ENCODE measurements at places on chromosomes 5 and 9.

DNA sequence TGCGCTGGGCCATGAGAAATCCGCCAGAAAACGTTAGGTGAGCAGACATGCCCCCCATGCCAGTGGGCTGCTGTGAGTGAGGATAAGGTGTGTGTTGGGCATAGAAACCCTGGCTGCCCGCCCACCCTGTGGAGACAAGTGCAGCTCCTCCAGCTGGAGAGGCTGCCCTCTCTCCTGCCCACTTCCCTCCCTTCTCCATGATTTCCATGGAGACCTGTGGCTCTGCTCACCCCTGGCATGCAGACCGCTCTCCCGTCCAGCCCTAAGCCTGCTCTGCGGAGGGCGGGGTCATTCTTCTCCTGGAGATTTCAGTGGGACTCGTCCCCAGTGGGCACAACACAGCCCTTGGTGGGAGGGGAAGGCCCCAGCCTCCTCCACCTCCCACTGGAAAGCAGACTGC is 133.0 kb upstream of the FAM120A start:
- no peak for DNase-seq

- peak; percentile 37 for DNase-seq
Measured at GRCh38 chr9:117714282-117714681, 10.1 kb downstream of the TLR4 start.

DNA sequence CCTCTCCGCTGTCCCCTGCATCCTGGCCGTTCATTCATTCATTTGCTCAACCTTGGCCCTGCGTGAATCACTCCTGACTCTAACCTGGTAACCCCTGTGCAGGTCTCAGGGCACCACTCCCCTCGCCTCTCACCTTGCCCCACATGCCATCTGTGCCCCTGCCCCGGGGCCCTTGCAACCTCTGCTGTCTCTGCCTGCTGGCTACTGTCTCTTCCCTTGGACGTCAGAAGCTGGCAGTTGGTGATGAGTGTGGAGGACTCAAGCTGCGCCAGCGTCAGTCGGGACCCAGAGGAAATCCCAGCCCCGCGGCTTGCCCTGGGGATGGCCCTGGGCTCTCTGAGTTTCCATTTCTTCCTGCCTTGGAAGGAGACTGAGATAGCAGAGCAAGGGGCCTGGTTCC is 154.9 kb downstream of the OLFM1 start:
- no peak for DNase-seq

- DNase-seq, result no peak
Measured at GRCh38 chr9:133221177-133221809, 12.2 kb upstream of the OBP2B start.

DNA sequence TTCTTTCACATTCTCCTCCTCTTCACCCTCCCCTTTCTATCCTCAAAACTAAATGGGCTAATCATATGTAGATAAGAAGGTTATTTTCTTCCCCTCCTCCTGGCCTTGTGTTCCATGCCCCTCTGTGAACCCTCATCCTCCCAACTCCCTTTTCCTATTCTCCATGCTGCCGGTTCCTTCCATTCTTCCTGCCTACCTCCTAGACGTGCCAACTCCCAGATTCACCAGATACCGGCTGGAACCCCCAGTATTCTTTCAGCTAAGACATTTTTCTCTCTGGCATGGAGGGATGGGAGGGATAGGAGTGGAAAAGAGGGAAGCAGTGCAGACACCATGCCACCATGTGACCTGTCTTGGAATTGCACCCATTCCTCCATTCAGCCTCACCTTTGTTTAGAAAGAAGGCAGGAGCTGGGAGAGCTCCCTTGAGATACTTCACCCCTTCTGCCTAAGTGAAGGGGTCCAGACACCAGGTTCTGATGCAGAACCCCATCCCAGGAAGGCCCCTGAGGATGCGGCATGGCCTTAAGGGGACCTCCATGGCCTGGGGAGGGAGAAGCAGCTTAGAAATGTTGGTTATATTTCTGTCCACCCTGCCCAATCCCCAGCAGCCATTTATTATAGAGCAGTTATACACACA is 4.8 kb downstream of the DNAJB5 start:
- peak; percentile 62 for DNase-seq

GRCh38 chr9:99037769-99038483 is 67.0 kb upstream of the TGFBR1 start:
- DNase-seq, result no peak

- peak; percentile 27 for DNase-seq
Measured at GRCh38 chr5:95043234-95043633, 241.7 kb downstream of the MCTP1 start.

DNA sequence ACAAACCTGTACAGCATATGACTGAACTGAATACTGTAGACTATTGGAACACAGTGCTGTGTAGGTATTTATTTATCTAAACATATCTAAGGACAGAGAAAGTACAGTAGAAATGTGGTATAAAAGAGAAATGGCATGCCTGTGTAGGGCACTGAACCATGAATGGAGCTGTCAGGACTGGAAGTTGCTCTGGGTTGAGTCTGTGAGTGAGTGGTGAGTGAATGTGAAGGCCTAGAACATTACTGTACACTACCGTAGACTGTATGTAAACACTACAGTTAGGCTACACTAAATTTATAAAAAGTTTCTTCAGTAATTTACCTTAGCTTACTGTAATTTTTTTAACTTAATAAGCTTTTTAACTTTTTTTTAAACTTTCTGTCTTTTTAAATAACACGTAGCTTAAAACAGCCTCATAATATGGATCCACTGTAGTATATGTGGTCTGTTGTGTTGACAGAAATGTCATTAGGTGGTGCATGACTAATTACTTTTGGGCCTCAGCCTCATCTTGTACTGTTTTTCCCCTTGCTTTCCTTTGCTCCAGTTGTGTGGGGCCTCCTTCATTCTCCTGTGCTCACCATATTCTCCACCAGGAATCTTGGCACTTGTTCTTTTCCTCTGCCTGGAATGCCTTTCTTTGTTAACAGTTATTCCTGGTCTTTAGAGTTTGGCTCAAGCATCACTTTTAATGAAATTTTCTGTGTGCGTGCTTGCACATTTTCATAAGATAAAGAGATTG is 8.8 kb downstream of the SPIN1 start:
- DNase-seq, result no peak

- DNase-seq, result peak; percentile 65
Measured at GRCh38 chr9:38622288-38622674, 1.9 kb upstream of the ANKRD18A start.

- DNase-seq, result no peak
Measured at GRCh38 chr9:131982102-131982501, 97.6 kb downstream of the MED27 start.
